ENCODE measurements at places on chromosomes 3 and 15.

DNA sequence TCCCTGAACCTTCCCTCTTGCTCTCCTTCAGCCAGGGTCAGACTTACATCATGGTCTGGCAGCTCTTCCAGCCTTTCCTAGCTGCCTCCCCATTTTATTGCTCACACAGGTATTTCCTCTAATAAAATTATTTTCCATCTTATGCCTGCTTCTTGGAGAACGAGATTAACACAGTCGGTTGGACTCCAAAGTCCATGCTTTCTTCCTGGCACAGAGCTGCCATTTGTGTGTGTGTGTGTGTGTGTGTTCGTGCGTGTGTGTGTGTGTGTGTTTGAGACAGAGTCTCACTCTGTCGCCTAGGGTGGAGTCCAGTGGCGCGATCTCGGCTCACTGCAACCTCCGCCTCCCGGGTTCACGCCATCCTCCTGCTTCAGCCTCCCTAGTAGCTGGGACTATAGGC lies 15.5 kb downstream of the FSD2 start:
- no peak for DNase-seq

DNA sequence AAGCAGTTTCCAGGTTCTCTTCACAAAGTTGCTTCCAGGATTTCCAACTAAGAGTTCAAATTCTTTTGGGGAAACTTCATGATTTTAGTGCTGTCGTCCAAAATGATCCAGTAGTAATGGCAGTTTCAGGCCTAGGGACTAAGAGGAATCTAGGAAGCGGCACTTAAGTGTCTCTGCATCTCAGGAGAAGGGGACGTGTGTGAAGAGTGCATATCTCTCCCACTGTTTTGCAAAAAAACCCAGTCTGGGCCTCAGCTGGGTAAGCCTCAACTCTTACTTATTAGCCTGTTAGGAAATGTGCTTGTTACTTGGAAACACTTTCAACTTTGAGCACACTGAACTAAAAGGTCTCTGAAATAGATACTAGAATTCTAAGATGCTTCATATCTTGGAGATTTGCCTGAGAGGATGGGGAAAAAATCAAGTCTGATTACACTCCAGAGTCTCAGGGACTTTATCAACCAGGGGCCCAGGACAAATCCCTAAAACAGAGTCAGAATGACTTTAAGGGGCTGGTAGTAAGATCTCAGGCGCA lies 81.8 kb downstream of the WDR76 start:
- DNase-seq, result no peak

GRCh38 chr3:29771602-29772001 lies 490.7 kb downstream of the RBMS3 start:
- DNase-seq, result no peak

DNA sequence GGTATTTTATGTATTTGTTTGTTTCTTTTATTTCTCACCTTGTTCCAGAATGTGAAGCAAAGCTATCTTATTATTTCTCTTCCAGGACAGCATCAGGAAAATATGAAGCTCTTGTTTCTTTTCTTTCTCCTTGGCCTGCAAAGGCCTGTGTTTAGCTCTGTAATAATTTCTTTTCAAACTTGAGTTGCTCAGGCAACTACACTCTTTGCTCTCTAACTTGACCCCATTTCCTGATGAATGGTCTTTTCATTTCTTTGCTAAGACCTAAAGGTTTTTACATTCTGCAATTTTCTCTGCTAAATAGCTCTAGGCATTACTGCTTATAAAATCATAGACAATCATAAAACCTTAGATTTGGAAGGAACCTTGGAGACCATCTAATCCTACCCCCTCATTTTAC lies 26.2 kb upstream of the ZNF770 start:
- DNase-seq, result no peak

GRCh38 chr3:149603126-149604074 lies 54.4 kb downstream of the WWTR1 start:
- DNase-seq, result no peak

All from T-helper 2 cell (primary cell).